ENCODE measurements at places on chromosomes 2 and 18.
A peak's percentile ranks its signal among the peaks of the same experiment; 100 is the strongest.

DNA sequence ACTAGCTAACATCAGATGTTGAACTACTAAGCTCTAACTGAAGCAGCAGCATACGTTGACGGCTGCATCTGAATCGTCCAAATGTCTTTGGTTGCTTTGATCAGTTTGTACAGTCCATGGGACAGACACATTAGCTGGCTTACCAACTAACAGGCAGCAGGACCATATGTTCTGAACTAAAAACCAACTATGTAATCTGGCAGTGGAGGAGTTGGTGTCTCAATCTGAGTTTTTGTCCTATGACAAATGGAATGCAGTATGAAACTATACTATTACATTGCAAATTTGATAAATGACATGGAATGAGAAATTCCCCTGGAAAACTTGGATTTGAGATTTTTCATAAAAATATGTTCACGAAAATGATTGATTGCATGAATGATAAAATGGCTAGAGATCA lies 79.5 kb downstream of the EPHA4 start:
- no peak for DNase-seq

GRCh38 chr2:11947956-11948355 lies 201.5 kb downstream of the LPIN1 start:
- no peak for DNase-seq

GRCh38 chr2:174952607-174953006 lies 52.6 kb downstream of the CHN1 start:
- DNase-seq, result no peak

GRCh38 chr2:174656035-174656434 lies 58.4 kb upstream of the WIPF1 start:
- DNase-seq, result no peak

DNA sequence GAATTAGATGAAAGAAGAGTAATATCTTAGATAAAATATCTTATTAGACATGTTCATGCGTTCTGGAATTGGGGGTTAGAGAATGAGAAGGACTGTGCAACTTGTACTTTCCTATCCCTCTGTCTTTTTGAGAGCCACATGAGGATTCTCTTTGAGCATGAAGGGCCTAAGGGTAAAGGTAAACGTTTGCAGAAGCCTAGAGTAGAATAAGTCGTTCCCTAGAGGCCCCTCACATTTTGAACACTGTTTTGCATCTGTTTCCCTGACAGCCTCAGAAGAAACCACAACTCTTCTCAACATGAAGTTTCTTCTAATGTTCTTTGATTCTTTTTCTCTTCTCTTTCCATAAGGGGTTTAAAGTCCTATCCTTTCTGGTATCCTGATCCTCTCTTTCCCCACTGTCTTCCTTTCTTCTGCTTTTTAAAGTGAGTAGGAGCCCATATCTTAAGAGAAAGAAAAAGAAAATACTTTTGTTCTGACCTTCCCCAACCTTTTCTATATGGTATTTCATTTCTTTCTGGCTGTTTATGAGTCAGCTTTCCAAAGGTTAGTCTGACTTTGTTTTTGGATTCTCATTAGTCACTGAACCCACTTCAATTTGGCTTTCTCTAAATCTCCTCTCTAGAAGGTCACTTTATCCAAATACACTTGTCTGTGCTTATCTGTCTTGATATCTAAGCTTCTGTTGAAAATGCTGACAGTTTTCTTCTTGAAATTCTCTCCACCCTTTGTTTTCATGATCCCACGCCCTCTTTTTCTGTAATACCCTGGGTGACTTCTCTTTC lies 34.8 kb downstream of the PPP1R1C start:
- DNase-seq, result no peak

- DNase-seq, result no peak
Measured at GRCh38 chr2:106847366-106847765, 38.6 kb downstream of the ST6GAL2 start.

GRCh38 chr2:65701191-65701590 lies 268.8 kb upstream of the SPRED2 start:
- DNase-seq, result no peak

GRCh38 chr2:80193566-80193965 lies 111.0 kb downstream of the LRRTM1 start:
- DNase-seq, result no peak

DNA sequence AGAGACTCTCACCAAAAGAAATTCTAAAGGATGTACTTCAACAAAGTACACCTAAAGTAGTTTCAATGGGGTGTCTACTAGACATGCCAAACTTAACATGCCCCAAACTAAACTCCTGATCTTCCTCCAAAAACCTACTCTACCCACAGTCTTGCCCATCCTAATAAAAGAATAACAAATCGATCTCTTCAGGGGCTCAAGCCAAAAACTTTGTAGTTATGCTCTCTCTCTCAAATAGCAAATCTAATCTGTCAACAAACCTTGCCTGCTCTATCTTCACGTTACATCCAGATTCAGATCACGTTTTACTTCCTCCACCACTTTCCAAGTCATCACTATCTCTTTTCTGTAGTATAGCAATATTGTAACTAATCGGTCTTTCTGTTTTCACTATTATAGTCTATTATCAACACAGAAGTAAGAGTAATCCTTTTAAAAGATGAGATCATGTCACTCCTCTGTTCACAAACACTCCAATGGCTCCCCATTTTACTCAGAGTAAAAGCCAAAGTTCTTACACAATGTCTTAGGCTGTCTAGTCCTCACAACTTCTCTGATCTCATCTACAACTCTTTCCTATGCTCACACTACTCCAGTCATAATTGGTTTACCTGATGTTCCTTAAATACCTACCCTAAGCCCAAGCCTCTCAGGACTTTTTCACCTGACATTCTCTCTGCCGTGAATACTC lies 79.9 kb downstream of the THADA start:
- no peak for DNase-seq

GRCh38 chr2:857937-858336 lies 92.7 kb upstream of the SNTG2 start:
- no peak for DNase-seq

GRCh38 chr2:97849881-97850528 lies 136.6 kb downstream of the ZAP70 start:
- DNase-seq, result peak; percentile 15

DNA sequence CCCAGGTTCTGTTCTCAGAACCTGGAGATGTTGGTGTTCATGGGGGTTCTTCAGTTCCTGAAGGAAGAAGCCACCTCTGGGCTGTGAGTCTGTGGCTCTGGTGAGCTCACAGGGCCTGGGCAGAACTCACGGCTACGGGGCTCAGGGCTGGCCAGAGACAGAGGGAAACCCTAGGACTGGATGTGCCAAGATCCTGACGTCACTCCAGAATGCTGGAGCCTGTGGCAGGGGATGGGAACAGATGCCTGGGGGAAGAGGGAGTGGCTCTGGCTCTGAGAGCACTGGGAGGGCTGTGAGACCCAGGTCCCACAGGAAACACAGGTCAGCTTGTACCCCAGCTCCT lies at the start of gene OTOF:
TSS of gene OTOF (minus strand) at position 214 of the 343 bp plus-strand sequence.
- no peak for DNase-seq

- DNase-seq, result no peak
Measured at GRCh38 chr18:66838340-66838987, 234.6 kb upstream of the CDH19 start.

- peak; percentile 52 for DNase-seq
Measured at GRCh38 chr2:157470321-157470720, 26.4 kb upstream of the CYTIP start.

DNA sequence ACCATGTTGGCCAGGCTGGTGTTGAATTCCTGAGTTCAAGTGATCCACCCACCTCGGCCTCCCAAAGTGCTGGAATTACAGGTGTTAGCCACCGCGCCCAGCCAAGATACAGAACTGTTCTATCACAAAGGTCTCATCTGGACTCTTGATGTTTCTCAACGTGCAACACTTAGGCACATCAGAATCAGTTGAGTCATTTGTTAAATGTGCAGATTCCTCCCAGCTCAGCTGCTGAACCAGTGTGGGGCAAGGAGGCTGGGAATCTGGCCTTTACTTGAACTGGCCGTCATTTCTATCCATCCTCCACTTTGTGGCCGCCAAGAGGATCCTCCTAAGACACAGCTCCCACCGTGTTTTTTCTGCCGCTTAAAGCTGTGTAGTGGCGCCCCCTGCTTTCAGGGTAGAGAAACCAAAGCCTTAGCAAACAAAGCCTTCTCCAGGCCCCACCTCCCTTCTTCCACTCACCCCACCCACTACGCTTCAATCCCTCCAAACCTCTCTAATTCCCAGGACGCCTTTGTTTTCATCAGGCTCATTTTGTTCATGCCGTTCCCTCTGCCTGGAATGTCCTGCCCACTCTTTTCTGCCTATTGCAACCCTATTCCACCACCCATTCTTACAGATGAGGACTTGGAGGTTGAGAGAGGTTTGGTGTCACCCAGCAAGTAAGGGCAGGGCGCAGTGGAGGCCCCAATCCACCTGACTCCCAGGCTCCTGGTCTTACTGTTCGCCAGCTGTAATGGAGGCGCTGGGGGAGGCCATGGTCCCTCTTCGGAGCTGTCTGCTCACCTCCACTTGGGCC lies 776 bp upstream of the SPEG start:
- no peak for DNase-seq

DNA sequence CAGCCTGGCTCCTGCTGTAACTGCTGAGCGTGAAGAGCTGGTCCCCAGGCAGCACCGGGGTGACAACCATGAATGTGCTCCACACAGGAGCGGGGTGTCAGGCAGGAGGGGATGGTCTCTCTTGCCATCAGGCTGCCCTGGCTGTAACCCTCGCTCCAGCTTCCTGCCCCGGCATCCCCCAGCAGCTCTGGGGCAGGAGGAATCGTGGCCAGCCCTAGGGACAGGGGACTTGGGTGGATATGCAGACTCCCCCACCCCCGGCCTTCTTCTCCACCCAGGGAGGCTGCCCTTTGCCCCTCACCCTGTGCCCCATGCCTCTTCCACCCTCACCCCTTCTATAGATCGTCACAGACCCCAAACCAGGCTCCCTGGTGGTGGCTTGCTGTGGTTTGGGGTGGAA lies 69.4 kb upstream of the SMAD7 start:
- DNase-seq, result no peak

GRCh38 chr2:168155046-168155445 lies 92.3 kb downstream of the STK39 start:
- DNase-seq, result no peak

DNA sequence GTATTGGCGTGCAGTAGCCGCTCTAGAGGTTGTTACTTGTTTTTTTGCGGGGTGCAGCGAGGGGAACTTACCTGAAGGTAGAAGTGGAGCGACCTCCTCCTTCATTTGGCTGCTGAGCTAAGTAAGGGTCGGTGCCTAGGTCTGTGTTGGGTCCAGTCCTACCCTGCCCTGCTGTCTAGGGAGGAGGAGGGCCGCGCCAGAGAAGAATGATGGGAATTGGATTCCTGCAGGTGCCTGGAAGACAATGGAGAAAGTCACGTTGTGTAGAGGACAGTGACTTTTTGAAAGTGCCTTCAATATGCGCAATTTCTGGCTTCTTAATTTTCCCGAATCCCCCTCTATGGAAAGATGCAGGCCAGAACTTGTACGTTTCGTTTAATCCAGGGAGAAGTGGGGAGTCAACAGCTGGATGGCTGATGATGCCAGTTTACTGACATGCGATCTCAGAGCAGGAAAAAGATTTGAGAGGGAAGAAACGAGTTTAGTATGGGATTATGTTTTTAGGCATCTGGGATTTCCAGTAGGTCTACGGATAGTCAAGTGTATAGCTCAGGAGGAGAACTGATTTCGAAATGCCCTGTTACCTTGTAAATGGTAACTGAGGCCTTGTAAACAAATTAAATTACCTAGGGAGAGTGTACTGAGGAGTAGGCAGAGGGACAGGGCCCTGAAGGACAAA lies 653 bp downstream of the MRPS9 start:
- no peak for DNase-seq

- DNase-seq, result no peak
Measured at GRCh38 chr2:131724019-131724418, 196.3 kb downstream of the CCDC74A start.

DNA sequence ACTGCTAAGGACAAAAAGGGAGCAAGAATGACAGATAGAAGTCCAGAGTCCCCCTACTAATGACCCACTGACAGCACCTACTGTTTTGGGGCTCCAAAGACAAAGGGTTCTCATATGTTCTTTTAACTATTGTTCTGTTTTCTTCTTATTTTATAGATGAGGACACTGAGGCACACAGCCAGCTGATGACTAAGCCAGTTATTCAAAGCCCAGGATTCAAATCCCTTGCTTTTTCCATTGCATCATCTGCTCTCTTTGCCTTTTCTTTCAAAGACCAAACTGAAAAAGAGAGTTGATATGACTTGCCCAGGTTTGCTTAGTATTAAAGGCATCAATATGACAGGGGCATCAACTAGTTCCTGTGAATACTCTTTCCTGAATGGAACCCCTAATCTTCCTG lies 299.8 kb downstream of the LRATD1 start:
- DNase-seq, result no peak

DNA sequence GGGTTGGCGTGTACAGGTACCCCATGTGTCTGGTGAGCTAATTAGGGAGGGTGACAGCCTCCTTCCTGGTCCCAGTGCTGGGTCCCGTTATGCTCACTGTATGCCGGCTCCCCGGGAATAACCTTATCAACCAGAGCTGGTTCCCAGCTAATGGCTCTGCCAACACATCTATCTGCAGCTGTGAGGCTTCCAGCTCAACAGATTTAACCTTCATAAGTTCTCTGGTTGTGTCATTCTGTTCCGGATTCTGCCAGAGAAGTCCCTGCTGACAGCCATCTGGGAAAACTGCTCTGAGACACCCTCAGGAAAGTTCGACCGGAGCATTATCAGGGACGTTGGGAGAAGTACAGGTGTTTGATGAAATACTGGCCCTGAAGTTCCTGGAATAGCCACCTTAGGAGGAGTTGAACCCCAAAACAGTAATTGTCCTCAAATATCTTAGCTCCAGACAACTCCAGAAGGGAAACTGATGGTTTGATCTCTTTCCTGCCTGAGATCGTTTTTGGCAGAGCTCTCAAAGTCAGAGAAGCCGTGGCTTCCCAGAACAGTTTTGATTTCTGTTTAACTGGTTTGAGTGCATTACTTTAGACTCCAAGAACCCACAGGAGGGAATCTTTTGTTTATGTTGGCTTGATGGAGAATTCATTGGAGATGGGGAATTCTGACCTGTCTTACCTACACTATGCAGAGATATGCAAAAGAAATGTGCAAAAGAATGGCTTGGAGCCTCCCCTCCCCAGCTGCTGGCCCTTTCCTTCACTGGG lies 39.4 kb upstream of the TXNDC2 start:
- no peak for DNase-seq

DNA sequence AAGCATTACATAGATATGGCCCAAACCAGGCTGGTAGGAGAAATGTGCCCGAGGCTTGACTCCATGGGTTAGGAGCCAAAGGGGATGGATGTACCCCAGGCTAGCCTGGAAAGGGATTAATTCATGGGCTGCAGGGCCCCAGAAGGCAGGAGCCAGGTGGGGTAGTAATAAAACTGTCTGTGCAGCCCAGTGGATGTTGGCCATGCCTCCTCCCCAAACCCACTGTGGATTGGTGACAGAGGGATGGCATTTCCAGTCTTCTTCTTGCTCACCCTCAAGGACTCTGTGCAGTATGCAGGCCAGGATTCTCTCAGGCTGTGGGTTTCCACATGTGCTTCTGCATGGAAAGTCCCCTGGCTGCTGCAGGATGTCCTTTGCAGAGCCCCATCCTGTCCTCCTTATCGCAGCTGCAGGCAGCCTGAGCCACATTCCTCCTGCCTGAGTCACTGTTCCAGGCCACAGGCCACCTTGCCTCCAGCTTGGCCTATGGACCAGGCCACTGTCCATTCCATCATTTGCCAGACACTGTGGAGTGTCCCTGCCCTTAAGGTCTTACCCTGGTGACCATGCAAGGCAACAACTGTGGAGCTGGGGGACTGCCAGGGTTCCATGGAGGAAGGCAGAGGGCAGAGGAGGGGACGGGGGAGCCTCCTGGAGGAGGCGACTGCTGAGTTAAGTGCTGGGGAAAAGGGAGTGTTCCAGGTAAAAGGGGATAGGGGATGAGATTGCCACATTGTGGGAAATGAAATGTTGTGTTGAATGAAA lies 38.9 kb downstream of the INO80C start:
- no peak for DNase-seq

GRCh38 chr2:69134306-69134945 lies 121.4 kb downstream of the ANTXR1 start:
- no peak for DNase-seq

Data from GM06990 (cell line).